ENCODE measurements at places on chromosomes 11 and 22. TPM values are rescaled to one million over a fixed set of nuclear protein-coding genes. Genes with fewer than 3 reads are reported as not detected.

GRCh38 chr11:133992121-133992520 is 35.4 kb upstream of the IGSF9B start:
- DNase-seq, result no peak

DNA sequence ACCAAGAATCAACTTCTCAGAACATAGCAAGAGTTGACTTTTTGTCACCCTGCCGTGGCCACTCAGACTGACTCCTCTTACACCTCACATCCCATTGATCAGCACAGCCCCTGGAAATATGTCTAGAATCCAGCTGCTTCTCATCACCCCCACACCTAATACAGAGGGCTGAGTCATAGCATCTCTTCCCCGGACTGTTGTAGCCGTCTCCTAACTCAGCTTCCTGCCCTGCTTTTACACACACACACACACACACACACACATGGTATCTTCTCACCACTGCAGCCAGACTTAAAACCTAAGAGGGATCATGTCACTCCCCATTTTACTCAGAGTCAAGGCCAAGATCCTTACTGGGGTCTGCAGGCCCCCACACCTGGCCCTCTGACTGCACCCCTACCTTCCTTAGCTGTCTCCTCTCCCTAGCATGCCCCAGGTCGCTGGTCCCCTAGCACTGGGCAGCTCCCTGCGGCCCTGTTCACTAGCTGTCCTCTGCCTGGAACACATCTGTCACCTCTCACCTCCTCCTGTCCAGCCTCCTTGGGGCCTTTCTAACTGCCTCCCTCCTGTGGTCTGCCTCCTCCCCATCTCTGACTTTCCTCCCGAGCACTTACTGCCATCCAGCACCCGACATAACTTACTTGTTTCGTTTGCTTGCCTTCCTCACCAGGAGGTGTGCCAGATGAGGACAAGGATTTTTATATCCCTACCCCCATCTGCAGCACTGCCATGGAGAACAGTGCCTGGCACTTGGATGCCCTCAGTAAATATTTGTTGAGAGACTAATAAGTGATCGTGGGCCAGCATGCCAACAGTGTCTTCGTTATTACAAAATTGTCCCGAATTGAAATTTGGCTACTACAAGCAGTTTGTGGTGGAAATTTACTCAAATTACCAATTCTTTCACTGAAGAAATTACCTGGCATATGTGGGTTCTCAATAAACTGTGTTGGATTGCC is 61.9 kb downstream of the BMAL1 start:
- peak; percentile 92 for DNase-seq

- peak; percentile 70 for DNase-seq
Observed at GRCh38 chr22:23539135-23539838, 40.8 kb downstream of the IGLL1 start.

DNA sequence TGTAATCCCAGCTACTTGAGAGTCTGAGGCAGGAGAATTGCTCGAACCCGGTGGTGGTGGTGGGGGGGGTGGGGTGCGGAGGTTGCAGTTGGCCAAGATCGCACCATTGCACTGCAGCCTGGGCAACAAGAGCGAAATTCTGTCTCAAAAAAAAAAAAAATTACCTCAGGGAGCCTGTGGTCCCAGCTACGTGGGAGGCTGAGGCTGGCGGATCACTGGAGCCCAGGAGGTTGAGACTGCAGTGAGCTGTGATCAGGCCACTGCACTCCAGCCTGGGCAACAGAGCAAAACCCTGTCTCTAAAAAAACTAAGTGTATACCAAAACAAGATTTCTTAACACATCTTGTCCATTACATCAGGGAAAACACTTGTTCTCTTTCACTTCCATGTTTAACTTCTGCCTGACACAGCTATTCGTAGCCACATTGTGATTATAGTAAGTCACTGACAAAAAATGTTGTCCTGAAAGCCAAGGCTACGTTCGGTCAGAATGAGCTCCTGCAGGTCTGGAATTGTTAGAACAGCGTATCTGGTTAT is 1.4 kb downstream of the TMEM80 start:
- peak; percentile 67 for DNase-seq

DNA sequence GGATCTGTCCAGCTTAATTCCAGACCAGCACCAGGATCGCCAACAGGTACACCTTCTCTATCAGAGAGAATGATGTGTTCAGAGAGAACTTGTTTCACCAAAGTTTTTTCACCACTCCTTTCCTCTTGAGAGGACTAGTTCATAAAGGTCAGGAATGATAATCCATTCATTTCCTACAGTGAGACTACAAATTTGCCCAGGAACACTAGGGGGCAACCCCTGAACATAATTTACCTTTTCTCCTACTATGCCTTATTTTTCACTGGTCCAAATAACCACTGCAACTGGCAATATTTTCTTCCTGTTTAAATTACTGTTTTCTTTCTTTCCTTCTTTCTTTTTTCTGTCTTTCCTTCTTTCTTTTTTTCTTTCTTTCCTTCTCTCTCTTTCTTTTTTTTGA is 22.5 kb downstream of the CAVIN3 start:
- peak; percentile 8 for DNase-seq

DNA sequence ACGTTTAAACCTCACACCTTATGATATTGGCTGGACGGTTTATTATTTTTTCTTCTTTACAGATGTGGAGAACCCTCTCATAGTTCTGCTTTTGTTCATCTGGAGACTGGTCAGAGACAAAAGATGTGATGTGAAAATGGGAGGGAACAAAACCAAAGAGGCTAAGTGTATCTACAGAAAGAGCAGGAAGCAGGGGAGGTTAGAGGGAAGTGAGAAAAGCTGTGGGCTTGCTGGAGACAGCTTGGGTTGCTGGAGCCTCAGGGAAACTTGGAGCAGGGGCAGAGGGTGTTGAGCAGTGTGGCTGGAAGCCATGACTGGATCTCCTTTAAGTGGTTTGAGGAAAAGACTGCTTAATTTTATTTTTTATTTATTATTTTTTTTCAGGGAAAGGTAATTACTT is 79.0 kb upstream of the SNX19 start:
- DNase-seq, result no peak

DNA sequence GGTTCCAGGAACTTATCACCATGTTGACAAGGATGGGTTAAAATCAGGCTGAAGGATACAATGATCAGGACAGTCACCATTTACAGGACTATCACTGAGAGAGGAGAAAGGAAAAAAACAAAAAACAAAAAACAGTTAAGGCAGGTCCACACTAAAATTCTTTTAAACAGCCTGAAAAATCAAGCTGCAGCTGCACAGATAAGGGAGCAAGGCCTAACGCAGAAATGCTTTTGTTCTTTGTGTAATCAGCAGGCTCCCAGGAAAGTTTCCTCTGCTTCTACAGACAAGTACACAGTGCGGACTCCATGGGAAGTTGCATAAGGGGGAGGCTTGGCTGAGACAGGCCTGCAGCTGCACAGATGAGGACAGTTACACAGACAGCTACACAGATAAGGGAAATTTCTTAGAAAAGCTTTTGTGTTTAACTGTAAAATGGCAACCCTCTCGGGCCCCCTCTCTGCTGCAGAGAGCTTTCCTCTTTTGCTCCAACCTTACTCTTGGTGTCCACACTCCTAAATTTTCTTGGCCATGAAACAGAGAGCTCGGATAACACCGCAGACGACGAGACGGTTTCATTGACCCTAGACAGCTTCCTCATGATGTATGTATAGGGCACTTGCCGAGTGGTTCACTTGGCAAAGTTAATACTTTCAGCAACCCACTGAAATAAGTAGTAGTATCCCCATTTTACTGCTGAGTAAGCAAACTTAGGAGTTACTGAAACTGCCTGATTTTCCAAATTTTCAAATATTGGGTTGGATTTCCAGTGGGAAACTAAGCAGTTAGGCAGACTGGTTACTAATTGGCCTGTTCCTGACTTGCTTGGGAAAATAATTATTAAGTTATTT is 45.5 kb downstream of the PIWIL3 start:
- no peak for DNase-seq

DNA sequence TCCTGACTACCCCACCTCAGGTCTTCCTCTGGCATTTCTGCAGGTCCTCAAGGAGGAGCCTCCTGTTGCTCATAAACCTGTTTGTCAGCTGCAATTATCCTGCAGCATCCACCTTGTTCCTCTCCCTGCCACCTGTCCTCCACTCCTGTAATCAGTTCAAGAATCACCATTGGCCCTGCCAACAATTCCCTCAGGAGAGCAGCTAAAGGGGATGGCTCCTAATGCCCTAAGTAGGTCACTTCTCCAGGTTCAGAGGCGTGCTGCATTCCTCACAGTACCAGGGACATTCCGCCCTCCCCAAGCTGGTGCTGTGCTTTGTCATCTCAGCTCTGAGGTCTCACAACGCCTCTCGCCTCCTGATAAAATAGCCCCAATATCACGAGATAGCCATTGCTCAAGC is 2.1 kb downstream of the CLDN25 start:
- no peak for DNase-seq

GRCh38 chr22:45281010-45281409 is 3.7 kb upstream of the UPK3A start:
- DNase-seq, result no peak

GRCh38 chr22:29689206-29689879 is 30.5 kb upstream of the CABP7 start:
- peak; percentile 67 for DNase-seq

DNA sequence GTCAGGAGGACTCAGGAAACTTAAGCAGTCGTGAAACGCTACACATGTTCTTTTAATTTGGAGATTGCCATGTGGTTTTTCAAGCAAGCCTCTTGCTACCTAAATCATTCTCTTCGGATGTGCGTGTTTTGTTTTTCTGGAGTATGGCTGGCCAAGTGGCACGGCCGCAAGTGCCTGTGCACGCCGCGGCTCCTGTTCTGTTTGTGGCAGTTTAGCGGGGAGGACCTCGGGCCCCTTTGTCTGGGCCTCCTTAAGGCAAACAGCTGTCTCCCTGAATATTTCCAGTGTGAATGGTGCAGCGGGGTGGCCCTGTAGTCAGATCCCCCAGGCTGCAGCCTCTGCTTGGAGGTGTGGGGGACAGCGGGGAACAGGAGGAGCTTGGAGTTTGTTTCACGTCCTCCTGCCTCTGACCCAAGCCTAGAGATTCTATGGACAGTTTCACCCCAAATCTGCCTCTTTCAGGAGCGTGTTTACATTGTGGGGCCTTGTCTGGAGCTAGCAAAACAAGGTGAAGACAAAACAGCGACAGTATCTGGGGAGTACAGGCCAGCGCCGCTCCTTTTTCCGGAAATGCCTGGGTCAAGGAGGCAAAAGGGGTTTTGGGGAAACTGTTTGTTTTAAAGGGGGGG is 1.3 kb downstream of the LRP5 start:
- DNase-seq, result peak; percentile 58

GRCh38 chr11:46800177-46800576 is 45.9 kb downstream of the CKAP5 start:
- DNase-seq, result peak; percentile 12

GRCh38 chr22:46233231-46233630 is 16.9 kb downstream of the CDPF1 start:
- peak; percentile 96 for DNase-seq

DNA sequence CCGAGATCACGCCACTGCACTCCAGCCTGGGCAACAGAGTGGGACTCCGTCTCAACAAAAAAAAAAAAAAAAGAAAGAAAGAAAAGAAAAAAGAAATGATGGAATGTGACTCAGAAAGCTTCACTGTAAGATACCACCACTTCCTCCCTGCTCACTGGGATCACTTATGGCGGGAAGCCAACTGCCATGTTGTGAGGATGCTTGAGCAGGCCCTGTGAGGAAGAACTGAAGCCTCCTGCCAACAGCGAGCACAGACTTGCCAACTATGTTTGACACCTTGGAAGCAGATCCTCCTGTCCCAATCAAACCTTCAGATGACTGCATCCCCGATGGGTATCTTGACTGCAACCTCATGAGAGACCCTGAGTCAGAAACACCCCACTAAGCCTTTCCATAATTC is 8.3 kb downstream of the SEC14L6 start:
- DNase-seq, result peak; percentile 20

GRCh38 chr11:27174021-27174420 is 133.4 kb downstream of the BBOX1 start:
- no peak for DNase-seq

DNA sequence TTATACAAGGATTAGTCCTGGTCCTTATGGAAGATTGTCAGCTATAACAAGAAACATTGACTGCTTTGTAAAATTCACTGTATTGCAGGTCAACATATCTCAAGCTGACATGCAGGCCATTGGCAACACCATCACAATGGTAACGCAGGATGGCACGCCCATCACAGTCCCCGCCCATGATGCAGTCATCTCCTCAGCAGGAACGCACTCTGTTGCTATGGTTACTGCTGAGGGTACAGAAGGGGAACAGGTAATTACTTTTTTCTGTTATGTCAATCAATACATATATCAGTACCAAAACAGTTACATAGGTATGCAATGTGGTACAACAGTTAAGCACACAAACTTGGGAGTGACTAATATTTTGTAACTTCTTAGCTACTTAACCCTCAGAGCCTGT is 55.3 kb downstream of the ZNF143 start:
- no peak for DNase-seq

GRCh38 chr22:17613280-17613679 is 15.3 kb downstream of the ATP6V1E1 start:
- no peak for DNase-seq

DNA sequence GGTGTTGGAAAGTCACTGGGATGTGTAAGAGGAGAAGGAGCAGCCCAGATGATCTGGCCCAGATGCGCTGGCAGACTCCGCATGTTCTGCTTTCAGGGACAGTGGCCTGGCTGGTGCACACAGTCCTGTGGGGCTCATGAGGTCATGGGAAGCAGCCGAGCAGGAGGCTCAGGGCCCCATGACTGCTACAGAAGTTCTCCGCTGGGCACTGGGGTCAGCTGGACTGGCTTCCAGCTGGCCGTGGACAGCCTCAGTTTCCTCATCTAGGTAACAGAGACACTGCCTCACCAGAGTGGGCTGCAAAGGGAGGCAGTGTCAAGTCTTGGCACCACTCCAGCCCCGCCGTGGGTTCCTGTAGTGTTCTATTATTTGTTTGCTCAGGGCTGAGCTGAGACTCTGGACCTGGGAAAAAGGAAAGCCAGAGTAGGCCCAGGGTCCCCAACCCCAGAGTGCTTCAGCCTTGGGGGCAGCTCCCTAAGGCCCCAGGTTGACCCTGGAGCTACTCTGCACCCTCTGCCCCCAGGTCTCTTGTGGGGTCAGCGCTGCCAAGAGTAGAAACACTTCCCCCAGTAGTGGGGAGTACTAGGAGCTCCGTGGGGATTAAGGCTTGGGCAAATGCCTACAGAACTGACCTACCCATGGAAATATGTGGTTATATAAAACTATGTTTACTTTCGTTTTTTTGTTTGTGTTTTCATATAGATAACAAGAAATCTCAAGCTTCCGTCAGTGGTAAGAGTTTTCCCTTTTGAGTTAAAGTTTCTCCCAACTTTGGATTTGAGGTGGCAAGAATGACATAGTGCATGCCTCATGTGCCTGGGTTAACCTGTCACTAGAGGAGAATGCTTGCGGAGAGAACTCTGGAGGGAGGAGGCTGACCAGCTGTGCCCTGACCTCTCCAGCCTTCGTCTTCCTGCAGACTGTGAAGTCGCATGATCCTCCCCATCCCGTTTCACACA is 45.3 kb downstream of the MED15 start:
- DNase-seq, result peak; percentile 90

GRCh38 chr11:31818425-31818755 is 7.3 kb upstream of the PAX6 start:
- no peak for DNase-seq

CENPM gene
- 47.1 TPM for total RNA-seq

DGCR2 gene
- total RNA-seq, result 35.0 TPM

YAP1 gene
- 118 TPM for total RNA-seq

MOGAT2 gene
- not detected for total RNA-seq

PARVA gene
- 49.6 TPM for total RNA-seq

CRYBB2 gene
- not detected for total RNA-seq

GDPD4 gene
- total RNA-seq, result not detected

OR51B6 gene
- not detected for total RNA-seq

KRTAP5-1 gene
- not detected for total RNA-seq

C1QTNF4 gene
- 0.19 TPM for total RNA-seq

FAM111B gene
- total RNA-seq, result 38.9 TPM

C22orf15 gene
- 0.06 TPM for total RNA-seq

C22orf42 gene
- total RNA-seq, result not detected

RPS6KB2 gene
- total RNA-seq, result 83.8 TPM

MAP6 gene
- total RNA-seq, result not detected

OMP gene
- total RNA-seq, result not detected
